ENCODE measurements at places on chromosomes 6 and 20. TPM values are rescaled to one million over a fixed set of nuclear protein-coding genes. Genes with fewer than 3 reads are reported as not detected.

DNA sequence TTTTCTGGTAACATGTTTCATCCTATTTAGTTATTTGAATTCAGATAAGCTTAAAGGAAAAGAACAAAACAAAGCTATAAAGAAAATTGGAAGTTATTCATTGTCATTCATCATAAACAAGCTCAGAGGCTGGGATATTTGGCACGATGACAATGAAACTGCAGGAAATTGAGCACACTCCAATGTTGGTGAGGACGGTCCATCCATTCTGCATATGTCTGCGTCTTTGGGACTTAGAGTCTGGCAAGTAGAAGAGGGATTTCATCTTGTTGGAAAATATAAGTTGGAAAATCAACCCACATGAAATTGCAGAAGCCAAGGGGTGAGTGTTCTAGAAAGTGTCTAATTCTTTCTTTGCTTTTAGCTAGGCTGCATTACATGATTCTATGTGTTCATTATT, 78.4 kb downstream of the HDGFL1 start:
- DNase-seq = no peak

MLIP gene
- not detected for total RNA-seq

C6orf15 gene
- total RNA-seq = not detected

PACRG gene
- 3.0 TPM for total RNA-seq

All from T-cell (primary cell).